ENCODE measurements at places on chromosomes 5 and 9. TPM values are rescaled to one million over a fixed set of nuclear protein-coding genes. Genes with fewer than 3 reads are reported as not detected.

ANKRD31 gene
- 0.13 TPM for total RNA-seq

PTPA gene
- 204 TPM for total RNA-seq

TNFSF8 gene
- 0.86 TPM for total RNA-seq

FBP1 gene
- 0.92 TPM for total RNA-seq

SLC6A18 gene
- not detected for total RNA-seq

PCDHGA7 gene
- 11.8 TPM for total RNA-seq

STK32A gene
- total RNA-seq: 0.92 TPM

KIF20A gene
- total RNA-seq: 0.16 TPM

INIP gene
- total RNA-seq: 15.1 TPM

RC3H2 gene
- total RNA-seq: 47.3 TPM
